ENCODE measurements at places on chromosomes 3 and 15.

- DNase-seq, result no peak
Measured at GRCh38 chr15:99315636-99316035, 64.4 kb downstream of the LRRC28 start.

GRCh38 chr3:4426261-4426781, 40.7 kb downstream of the SUMF1 start:
- no peak for DNase-seq

- DNase-seq, result no peak
Measured at GRCh38 chr3:149317072-149317471, 16.4 kb downstream of the TM4SF18 start.

DNA sequence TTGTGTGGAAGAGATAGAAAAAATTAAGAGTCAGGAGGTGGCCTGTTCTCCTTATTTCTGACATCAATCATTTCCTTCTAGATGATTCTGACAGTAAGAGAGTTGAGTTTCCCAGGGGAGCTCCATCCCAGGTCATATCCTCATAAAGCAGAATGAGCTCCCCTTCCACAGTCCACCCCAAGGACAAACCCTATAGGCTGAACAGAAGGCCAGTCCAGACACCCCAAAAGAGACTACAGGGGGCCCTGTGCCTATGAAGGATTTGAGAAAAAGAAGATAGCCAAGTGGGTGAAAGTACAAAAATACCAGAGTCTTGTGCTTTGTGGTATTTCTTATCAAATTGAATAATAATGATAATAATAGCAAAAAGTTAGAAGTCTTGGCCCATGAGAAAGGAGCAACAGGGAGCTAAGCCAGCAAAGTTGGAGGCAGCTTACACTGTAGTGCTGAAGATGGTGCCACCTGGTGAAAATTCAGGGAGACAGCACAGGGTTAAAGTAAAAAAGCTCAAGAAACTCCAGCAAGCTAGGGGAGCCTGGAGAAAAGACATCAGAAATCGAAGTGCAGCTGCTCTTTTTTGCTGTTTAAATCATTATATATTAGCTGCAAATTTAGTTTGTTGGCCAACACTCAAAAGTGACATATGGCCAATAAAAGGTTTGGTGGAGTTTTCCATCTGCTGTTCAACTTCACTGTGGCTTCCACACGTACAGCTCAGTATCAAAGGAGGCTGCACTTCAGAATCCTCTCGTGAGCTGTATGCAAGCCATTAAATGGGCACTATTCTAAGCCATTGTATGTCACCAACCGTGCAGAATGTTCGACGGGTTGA, 35.8 kb upstream of the SLC24A5 start:
- no peak for DNase-seq

GRCh38 chr3:130838898-130839600, 54.8 kb upstream of the ATP2C1 start:
- no peak for DNase-seq

- DNase-seq, result no peak
Measured at GRCh38 chr3:1591327-1592028, 498.7 kb downstream of the CNTN6 start.

DNA sequence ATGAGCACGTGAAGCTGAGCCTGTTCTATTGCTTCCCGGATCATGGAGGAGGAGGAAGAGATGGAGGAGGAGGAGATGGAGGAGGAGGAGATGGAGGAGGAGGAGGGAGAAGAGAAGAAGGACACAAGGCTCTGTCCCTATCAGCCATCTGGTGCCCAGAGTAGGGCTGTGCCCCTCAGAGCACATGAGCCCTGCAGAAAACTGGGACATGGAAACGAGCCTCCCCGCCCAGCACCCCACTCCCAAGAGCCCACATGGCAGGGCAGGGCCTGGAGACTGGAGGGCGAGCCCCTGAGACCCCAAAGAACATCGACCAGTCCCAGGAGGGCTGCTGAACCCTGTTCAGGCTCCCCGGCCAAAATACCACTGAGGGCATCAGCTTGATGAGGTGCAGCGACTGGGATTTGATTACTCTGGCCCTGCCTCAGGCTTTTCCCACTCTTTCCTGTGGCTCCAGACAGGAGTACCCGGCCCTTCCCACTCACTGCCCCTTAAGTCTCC, 285.6 kb downstream of the UACA start:
- no peak for DNase-seq

- no peak for DNase-seq
Measured at GRCh38 chr3:158200955-158201354, 91.1 kb downstream of the RSRC1 start.

Data from AG09309 (cell line).